ENCODE measurements at places on chromosomes 5 and 9. TPM values are rescaled to one million over a fixed set of nuclear protein-coding genes. Genes with fewer than 3 reads are reported as not detected.

GRCh38 chr9:91246846-91247245 lies 114.9 kb downstream of the AUH start:
- DNase-seq = peak; percentile 23
- peak overlapping the region; percentile 25 for H3K27ac ChIP-seq
- no peaks in the 10 kb centered on the region for H3K27me3 ChIP-seq
- H3K4me1 ChIP-seq = peaks cover 26% of the 10 kb centered on the region

The FBP2 gene
- total RNA-seq = not detected

The ADAMTS16 gene
- 3.9 TPM for total RNA-seq

The IL9 gene
- not detected for total RNA-seq
